ENCODE measurements at places on chromosomes 12 and 14. TPM values are rescaled to one million over a fixed set of nuclear protein-coding genes. Genes with fewer than 3 reads are reported as not detected.

DNA sequence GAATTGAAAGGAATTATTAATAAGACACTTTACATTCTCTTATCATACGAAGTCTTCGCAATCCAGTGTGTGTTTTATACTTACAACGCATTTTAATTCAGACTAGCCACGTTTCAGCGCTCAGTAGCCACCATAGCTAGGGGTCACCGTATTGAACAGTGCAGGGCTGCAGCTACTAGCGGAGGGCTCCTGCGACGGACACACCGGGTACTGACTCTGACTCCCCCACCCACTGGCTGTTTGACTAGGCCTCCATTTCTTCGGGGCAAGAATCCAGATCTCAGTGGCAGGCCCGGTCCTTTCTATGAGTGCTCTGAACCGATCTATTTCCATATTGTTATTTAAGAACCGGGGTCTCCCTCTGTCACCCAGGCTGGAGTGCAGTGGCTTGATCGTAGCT is 1.5 kb upstream of the CDK2AP1 start:
- no peak for DNase-seq

Gene ASB2
- total RNA-seq: 3.8 TPM

GRCh38 chr12:57010627-57011247 is 4.4 kb upstream of the ZBTB39 start:
- no peak for DNase-seq

DNA sequence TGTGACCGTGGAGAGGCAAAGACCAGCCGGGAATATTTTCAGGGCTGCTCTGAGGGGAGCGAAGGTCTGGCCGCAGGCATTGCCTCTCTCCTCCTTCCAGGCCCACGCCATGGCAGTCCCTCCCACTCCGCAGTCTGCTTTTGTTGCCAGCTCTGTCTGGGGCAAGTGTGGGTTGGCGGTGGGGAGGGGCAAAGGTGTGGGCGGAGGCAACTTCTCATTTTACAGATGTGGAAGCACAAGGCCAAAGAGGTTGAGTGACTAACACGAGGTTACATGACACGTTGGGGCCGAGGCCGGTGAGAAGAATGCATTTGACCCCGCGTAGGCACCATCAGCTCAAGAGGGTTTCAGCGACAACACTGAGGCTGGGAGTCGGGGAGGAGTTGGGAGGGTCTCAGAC is 6.1 kb upstream of the FAIM2 start:
- DNase-seq: no peak

Gene BRF1
- total RNA-seq: 23.4 TPM

DNA sequence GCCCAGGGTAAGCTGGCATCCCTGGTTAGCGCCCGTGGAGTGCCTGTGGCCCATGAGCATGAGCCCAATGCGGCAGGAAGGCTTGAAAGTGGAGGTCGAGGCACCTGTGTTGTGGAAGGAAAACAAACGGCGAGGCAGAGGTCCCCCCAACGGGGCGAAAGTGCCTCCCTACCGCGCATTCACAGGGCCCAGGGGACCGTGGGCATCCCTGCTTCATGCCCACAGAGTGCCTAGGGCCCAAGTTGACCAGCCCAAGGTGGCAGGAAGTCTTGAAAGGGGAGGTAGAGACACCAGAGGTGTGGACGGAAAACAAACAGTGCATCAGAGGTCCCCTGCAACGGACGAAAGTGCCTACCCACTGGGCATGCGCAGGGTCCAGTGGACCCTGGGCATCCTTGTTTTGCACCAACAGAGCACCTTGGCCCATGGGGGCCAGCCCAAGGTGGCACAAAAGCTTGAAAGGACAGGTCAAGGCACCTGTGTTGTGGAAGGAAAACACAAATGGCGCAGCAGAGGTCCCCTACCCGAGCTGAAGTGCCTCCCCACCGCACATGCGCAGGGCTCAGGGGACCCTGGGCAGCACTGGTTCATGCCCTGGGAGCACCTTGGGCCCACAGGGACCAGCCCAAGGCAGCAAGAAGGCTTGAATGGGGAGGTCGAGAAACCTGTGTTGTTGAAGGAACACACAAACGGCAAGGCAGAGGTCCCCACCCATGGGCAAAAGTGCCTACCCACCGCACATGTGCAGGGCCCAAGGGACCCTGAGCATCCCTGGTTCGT is 377.5 kb downstream of the ALG10 start:
- DNase-seq: no peak

DNA sequence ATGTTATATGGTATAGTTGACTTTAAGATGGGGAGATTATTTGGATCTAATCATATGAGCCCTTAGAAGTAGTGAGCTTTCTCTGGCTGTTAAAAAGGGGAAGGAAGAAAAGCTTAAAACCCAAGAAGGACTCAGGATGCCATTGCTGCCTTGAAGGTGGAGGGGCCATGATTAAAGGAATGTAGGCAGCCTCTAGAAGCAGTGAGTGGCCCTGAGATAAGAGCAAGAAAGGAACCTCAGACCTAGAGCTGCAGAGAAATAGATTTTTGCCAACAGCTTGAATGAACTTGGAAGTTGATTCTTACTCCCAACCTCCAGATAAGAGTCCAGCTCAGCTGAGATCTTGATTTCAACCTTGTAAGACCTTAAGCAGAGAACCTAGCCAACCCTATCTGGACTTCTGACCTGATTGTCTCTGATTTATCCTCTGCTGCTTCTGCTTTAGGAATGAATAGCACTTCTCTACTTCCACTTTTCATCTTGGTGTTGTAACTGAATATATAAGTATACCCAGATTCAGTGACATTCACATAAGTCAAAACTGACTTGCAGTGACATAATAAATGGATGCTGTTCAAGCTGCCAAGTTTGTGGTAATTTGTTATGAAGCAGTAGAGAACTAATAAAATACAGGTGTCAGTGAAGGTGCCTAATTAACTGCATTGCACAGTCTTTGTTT is 33.5 kb downstream of the RAD51B start:
- DNase-seq: no peak

Gene LRFN5
- not detected for total RNA-seq

Gene PRPH
- total RNA-seq: not detected

Gene PIK3C2G
- not detected for total RNA-seq

Gene GLT1D1
- total RNA-seq: not detected

Gene ANO4
- 30.6 TPM for total RNA-seq

Gene PRR4
- 3.2 TPM for total RNA-seq

- DNase-seq: peak; percentile 53
Measured at GRCh38 chr14:67396381-67396970, 15.5 kb downstream of the PLEK2 start.

GRCh38 chr12:10119066-10119465 is 10.9 kb downstream of the CLEC7A start:
- no peak for DNase-seq

Gene JKAMP
- total RNA-seq: 104 TPM

GRCh38 chr14:89240414-89240813 is 176.6 kb downstream of the FOXN3 start:
- DNase-seq: no peak

DNA sequence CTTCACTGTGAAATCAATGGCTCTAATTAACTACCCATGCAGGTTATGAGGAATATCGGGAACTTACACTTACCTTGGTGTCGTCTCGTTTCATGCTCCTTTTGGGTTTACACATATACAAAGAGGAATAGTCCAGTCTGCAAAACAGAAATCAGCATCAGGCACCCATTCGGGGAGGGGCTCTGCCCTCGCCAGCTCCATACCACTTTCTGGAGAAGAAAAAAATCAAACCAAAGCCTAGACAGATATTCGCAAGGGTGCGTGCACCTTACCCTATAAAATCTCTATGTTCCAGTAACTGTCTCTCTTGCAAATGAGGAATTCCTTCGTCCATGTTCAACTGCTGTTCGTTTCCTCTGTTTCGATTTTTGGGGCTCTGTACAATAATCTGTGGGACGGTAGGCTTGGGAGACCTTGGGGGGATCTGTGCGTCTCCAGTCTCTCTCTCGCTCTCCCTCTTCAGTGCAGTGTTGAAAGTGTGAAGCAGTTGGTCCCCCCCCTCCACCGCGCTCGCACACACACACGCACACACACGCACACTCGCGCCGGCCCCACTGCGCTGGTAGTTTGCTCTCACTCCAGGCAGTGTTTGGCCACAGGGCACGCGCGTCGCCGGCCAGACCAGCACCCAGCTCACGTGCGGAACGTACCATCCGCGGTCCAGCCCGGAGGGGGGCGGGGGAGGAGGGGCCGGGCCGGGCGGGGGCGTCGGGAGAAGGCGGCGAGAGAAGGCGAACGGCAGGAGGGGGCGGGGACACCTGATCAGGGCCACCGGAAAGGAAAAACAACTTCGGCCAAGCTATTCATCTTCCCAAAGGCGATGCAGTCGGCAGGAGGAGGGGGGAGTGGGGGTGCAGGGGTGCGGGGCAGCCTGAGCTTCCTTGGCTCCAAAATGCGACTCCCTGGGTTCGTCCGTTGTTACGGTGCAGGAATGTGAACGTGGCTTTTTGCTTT is at the start of gene BHLHE41:
Gene BHLHE41 (minus strand): TSS at position 592 of the 954 bp plus-strand sequence. CDS start 258 bp downstream, at position 334.
- DNase-seq: peak; percentile 67

GRCh38 chr12:92977326-92977725 is 48.2 kb upstream of the EEA1 start:
- DNase-seq: peak; percentile 100

DNA sequence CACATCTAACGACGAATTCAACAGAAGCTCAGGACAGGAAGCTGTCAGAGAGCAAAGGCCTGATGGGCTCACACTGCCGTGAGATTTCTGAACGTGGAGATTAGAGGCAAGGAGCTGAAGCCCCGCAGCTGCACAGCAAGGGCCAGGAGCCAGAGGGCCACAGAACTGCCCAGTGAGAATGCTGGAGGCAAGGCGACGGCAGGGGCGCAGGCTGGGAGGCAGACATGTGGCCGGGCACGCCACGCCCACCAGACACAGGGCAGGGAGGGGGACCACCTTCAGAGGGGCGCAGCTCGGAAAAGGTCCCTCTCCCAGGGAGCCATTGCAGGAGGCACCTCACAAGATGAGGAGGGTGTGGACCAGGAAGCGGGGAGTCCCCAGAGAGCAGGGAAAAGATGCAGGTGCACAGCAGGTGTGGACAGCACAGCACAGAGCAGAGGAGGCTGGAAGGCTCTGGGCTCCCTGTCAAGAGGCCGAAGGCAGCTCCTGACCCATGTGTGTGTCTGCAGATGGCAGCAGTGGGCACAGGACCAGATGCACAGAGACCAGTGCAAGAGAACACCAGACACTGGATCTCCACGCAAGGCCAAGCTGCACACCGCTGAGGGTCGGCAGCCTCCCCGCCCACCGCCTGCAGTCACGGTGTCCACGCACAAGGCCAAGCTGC is 23.0 kb downstream of the BTBD6 start:
- no peak for DNase-seq

- no peak for DNase-seq
Measured at GRCh38 chr12:119440803-119441360, 106.4 kb downstream of the CCDC60 start.

- no peak for DNase-seq
Measured at GRCh38 chr14:103538291-103539055, 9.5 kb downstream of the TRMT61A start.

Gene CLEC4C
- not detected for total RNA-seq

Gene PTHLH
- total RNA-seq: 0.37 TPM

DNA sequence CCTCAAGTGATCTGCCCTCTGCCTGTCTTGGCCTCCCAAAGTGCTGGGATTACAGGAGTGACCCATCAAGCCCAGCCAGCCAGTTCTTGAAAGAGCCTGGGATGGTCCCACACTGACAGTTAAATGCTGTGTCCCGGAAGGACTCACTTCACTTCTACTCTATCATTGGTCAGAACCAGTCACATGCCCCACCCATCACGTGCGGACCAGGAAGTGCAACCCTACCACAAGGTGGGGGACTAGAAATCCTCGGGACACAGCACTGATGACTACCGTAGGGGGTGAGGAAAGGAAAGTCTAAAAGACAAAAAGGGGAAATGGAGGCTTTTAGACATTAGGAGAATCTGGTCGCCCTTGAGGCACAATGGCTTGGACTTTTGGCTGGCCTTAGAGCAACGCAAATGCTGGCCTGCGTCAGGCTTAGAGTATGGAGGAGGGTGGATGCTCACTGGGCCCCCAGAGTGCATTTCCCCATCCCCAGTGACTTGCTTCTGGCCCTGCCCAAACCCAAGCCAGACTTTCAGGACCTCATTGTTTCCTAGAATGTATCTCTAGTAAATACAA is 207.7 kb downstream of the TTC8 start:
- no peak for DNase-seq

- peak; percentile 64 for DNase-seq
Measured at GRCh38 chr12:94732367-94732990, 82.1 kb upstream of the TMCC3 start.

- DNase-seq: no peak
Measured at GRCh38 chr12:47983541-47984115, 20.2 kb downstream of the TMEM106C start.

GRCh38 chr14:25197885-25198284 is 147.9 kb upstream of the STXBP6 start:
- no peak for DNase-seq

- no peak for DNase-seq
Measured at GRCh38 chr12:16788506-16789203, 182.7 kb upstream of the LMO3 start.

- no peak for DNase-seq
Measured at GRCh38 chr14:71482671-71483070, 449.6 kb upstream of the RGS6 start.

DNA sequence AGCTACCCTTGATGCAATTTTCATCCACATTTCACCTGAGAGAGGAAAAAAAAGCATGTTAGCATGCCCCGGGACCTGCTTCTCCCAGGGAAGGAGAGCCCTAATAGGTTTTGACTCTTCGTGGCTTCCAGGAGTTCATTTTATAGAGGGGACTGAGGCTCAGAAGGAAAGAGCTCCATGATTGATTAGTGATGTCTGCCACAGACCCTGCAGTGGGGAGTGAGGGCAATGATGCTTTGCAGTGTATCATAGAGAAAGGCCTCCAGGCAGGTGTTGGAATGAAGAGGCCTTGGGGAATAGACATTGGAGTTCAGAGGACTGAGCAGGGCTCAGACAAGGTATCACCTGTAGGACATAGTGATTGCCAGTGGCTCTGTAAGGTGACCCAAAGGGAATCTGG is 41.5 kb downstream of the RNFT2 start:
- no peak for DNase-seq

Gene TMTC1
- 12.7 TPM for total RNA-seq

DNA sequence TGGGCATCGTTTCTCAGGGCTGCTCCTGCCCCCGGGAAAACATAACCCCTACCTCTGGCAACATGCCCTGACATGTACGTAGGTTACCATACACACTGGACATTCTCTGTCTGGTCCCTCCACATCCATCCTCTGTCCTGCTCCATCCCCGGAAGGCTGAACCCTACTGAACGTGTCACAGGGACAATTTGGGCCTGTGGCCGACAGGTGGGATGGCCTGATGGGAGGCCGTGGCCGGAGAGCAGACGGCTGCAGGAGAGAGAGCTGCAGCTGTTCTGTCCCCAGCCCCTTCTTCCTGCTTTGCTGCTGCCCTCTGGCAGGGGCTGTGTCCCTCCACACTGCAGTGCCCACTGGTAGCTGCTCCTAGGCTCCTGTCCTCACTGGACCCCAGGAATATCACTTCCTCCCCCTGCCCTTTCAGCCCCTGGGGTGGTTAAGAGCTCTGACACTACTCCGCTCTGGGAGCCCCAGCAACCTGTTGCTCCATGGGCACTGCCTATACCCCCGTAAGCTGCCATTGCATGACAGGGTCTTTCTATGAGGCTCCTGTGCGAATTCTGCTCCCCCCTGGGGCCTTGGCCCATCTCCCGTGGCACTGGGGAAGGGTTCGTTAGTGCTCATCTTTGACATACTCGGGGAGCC is 125.6 kb downstream of the RBM19 start:
- DNase-seq: no peak
